ENCODE measurements at places on chromosomes 5 and 9.

- peak; percentile 70 for DNase-seq
Measured at GRCh38 chr5:169906745-169907649, 73.3 kb downstream of the INSYN2B start.

GRCh38 chr5:102758576-102758975, 3.5 kb downstream of the PAM start:
- no peak for DNase-seq

GRCh38 chr9:24245988-24246387, 299.7 kb downstream of the IZUMO3 start:
- peak; percentile 32 for DNase-seq

- DNase-seq: no peak
Measured at GRCh38 chr9:88732128-88732527, 197.2 kb downstream of the NXNL2 start.

GRCh38 chr5:79954620-79955019, 36.4 kb downstream of the MTX3 start:
- DNase-seq: no peak

GRCh38 chr9:20865347-20865746, 166.1 kb downstream of the HACD4 start:
- no peak for DNase-seq

- DNase-seq: peak; percentile 95
Measured at GRCh38 chr9:14608540-14608939, 84.7 kb downstream of the ZDHHC21 start.

DNA sequence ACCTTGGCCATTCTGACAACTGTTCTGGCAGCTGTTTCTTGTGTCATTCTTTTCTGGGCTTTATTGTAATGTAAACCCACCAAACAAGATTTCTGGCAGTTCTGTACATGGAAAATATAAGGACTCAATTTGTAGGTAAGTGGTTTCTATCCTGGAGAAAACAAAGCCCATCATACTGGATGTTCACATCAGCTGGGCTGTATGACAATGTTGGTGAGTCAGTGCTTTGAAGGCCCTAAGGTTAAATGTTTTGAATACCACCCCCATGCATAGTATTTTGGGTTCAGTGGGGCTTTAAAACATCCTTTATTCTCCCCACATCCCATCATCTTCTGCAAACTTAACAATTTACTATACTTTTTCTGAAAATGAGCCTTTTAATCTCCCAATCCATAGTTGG, 52.5 kb downstream of the SH3GL2 start:
- no peak for DNase-seq

GRCh38 chr5:135376961-135377624, 21.9 kb downstream of the MACROH2A1 start:
- DNase-seq: no peak

GRCh38 chr5:125969814-125970171, 453.4 kb upstream of the GRAMD2B start:
- no peak for DNase-seq

DNA sequence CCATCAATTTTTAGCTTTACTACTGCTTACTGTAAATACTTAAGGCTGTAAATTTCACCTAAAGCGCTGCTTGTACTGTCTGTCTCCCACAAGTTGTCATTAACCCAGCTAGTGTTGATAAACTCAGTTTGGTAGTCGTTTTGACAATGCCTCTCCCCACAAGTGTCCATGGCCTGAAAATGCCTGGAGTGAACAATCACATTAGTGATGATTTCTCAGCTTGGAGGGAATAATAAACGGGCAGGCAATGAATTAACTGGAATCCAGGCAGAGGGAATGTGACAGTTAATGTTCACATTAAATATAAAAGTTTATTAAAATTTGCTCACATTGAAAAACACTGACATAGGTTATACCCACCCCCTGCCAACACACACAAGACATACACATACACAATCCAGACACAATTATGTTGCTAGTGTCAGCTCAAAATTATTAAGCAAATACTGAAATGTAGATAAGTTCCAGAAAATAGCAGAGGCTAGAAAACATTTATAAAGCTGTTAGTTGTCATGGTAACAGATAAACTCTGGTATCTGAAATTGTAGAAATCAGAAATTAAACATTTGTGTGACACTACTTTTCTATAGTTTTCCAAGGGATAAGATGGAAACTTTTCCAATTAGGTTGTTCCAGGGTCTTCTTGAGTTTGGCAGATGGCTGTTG, 341.9 kb downstream of the DIRAS2 start:
- peak; percentile 20 for DNase-seq

- no peak for DNase-seq
Measured at GRCh38 chr5:123116058-123116457, 27.0 kb downstream of the PRDM6 start.

- no peak for DNase-seq
Measured at GRCh38 chr5:39014561-39014960, 59.6 kb downstream of the RICTOR start.

- no peak for DNase-seq
Measured at GRCh38 chr9:2493529-2493928, 128.1 kb upstream of the VLDLR start.

DNA sequence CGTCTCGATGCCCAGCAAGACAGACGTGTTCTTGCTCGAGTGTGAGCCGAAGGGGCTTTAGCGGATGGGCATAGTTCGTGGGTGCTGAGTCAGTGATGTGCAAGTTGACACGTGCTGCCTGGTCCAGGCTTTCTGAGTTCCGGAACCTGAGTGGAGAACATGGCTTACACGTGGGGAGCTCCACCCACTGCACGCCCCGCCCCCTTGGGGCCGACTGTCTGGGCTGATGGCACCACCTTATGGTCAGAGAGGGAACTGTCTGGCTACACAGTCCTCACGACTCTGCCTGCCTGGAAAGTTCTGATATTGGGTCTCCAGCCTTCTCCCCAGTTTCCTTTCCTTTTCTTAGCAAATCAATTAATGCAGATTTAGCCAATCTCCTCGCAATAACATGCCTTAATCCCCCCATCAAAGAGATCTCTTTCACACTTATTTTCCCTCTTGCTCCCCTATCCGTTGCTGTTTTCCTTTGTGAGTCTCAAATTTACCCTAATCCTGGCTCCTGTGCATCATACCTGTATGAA, 3.8 kb upstream of the STC2 start:
- peak; percentile 82 for DNase-seq
